Keratinocyte (primary cell): ENCODE measurements at places on chromosomes 2 and 18. TPM values are rescaled to one million over a fixed set of nuclear protein-coding genes. Genes with fewer than 3 reads are reported as not detected.

- no peak overlapping the region for H3K27ac ChIP-seq
- H3K4me1 ChIP-seq: peaks cover 19% of the 10 kb centered on the region
- DNase-seq: no peak
- no peaks in the 10 kb centered on the region for H3K36me3 ChIP-seq
- H3K27me3 ChIP-seq: peaks cover 24% of the 10 kb centered on the region
- no peak overlapping the region for H3K4me3 ChIP-seq
Observed at GRCh38 chr18:62329691-62330454, 4.8 kb downstream of the TNFRSF11A start.

DNA sequence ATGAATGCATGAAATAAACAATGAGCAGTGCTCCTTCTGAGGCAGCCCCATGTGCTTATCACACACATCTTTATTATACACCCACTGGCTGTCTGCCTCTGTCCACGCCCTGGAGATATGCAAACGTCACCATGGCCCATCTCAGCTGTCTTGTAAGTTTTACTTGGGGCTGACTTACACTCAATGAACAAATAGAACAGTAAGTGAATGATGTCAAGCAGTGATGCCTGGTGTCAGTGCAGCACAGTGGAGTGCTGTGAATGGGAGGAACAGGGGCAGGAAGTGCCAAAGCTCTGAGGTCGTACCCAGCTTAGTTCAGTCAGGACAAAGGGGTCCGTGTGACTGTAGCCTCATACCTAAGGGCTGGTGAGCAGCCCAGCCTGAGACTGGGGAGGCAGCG lies 659.5 kb upstream of the HS6ST1 start:
- no peak overlapping the region for H3K27ac ChIP-seq
- peaks cover 10% of the 10 kb centered on the region for H3K4me1 ChIP-seq

The KCNG2 gene
- not detected in 3 replicates for polyA plus RNA-seq

GRCh38 chr2:162166745-162167144 lies 14.7 kb upstream of the GCG start:
- no peaks in the 10 kb centered on the region for H3K4me1 ChIP-seq
- H3K36me3 ChIP-seq: no peaks in the 10 kb centered on the region
- H3K4me3 ChIP-seq: no peak overlapping the region
- H3K27ac ChIP-seq: no peak overlapping the region
- no peak for DNase-seq

GRCh38 chr2:120626566-120626965 lies 109.1 kb upstream of the GLI2 start:
- no peak overlapping the region for H3K4me3 ChIP-seq
- no peak overlapping the region for H3K27ac ChIP-seq
- H3K4me1 ChIP-seq: peaks cover 9% of the 10 kb centered on the region
- DNase-seq: no peak
- peaks cover 3% of the 10 kb centered on the region for H3K27me3 ChIP-seq

DNA sequence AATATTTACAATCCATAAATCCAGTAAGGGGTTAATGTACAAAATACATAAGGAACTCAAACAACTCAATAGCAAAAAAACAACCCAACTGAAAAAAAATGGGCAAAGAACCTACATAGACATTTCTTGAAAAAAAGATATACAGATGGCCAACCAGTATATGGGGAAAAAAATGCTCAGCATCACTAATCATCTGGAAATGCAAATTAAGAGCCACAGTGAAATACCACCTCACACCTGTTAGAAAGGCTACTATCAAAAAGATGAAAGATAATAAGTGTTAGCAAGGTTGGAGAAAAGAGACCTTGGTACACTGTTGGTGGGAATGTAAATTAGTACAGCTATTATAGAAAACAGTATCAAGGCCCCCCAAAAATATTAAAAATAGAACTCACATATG lies 14.6 kb downstream of the AP1S3 start:
- H3K27ac ChIP-seq: no peak overlapping the region
- peaks cover 2% of the 10 kb centered on the region for H3K36me3 ChIP-seq
- no peak for DNase-seq

- no peaks in the 10 kb centered on the region for H3K4me1 ChIP-seq
- no peak for DNase-seq
- no peaks in the 10 kb centered on the region for H3K36me3 ChIP-seq
- no peaks in the 10 kb centered on the region for H3K27me3 ChIP-seq
- no peak overlapping the region for H3K4me3 ChIP-seq
- H3K27ac ChIP-seq: no peak overlapping the region
Observed at GRCh38 chr2:219810895-219811294, 183.5 kb downstream of the SLC4A3 start.

- no peak overlapping the region for H3K27ac ChIP-seq
- H3K27me3 ChIP-seq: peaks cover 5% of the 10 kb centered on the region
- H3K4me3 ChIP-seq: no peak overlapping the region
- no peak for DNase-seq
Observed at GRCh38 chr2:181672255-181673008, 7.9 kb downstream of the NEUROD1 start.

The SERPINB2 gene
- 555 to 1,052 TPM (median 733 TPM) in 3 replicates for polyA plus RNA-seq

- no peak for DNase-seq
- H3K27ac ChIP-seq: no peak overlapping the region
- no peaks in the 10 kb centered on the region for H3K4me1 ChIP-seq
- no peaks in the 10 kb centered on the region for H3K36me3 ChIP-seq
Observed at GRCh38 chr2:11525762-11526161, 8.1 kb upstream of the GREB1 start.

The CYP26B1 gene
- polyA plus RNA-seq: 0.75 to 1.8 TPM (median 1.2 TPM) in 3 replicates

The UPP2 gene
- polyA plus RNA-seq: not detected in 3 replicates

GRCh38 chr2:240851078-240851991 lies 17.3 kb upstream of the AGXT start:
- H3K27ac ChIP-seq: no peak overlapping the region
- no peaks in the 10 kb centered on the region for H3K36me3 ChIP-seq
- DNase-seq: peak; percentile 19
- H3K4me3 ChIP-seq: no peak overlapping the region
- no peaks in the 10 kb centered on the region for H3K4me1 ChIP-seq
- H3K27me3 ChIP-seq: peaks cover 6% of the 10 kb centered on the region

GRCh38 chr2:15427987-15428386 lies 133.1 kb downstream of the NBAS start:
- H3K27me3 ChIP-seq: no peaks in the 10 kb centered on the region
- no peak overlapping the region for H3K4me3 ChIP-seq
- no peak for DNase-seq
- no peaks in the 10 kb centered on the region for H3K4me1 ChIP-seq
- peaks cover 3% of the 10 kb centered on the region for H3K36me3 ChIP-seq
- H3K27ac ChIP-seq: no peak overlapping the region

GRCh38 chr2:182330451-182331305 lies 96.2 kb downstream of the PDE1A start:
- H3K27me3 ChIP-seq: no peaks in the 10 kb centered on the region
- H3K4me1 ChIP-seq: no peaks in the 10 kb centered on the region
- DNase-seq: no peak
- no peak overlapping the region for H3K27ac ChIP-seq
- H3K4me3 ChIP-seq: no peak overlapping the region

DNA sequence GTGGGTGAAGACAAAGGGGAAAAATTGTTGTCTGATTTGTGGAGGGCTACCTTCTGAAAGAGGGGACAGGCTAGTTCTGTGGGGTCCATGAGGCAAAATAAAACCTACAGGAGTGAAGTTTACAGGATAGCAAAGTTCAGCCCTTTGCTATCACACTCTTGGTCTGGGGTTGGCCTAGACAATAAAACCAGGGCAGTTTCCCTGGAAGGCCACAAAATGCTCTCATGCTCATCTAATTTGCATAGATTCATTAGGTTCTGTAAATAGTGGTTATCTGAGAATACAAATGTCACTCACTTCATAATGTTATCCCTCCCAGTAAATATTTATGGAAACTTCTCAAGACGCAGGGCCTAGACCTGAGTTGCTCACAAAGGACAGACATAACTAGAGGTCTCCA lies 63.6 kb downstream of the INSIG2 start:
- no peak overlapping the region for H3K4me3 ChIP-seq
- no peak overlapping the region for H3K27ac ChIP-seq
- no peaks in the 10 kb centered on the region for H3K36me3 ChIP-seq
- H3K4me1 ChIP-seq: no peaks in the 10 kb centered on the region
- DNase-seq: no peak
- H3K27me3 ChIP-seq: no peaks in the 10 kb centered on the region

DNA sequence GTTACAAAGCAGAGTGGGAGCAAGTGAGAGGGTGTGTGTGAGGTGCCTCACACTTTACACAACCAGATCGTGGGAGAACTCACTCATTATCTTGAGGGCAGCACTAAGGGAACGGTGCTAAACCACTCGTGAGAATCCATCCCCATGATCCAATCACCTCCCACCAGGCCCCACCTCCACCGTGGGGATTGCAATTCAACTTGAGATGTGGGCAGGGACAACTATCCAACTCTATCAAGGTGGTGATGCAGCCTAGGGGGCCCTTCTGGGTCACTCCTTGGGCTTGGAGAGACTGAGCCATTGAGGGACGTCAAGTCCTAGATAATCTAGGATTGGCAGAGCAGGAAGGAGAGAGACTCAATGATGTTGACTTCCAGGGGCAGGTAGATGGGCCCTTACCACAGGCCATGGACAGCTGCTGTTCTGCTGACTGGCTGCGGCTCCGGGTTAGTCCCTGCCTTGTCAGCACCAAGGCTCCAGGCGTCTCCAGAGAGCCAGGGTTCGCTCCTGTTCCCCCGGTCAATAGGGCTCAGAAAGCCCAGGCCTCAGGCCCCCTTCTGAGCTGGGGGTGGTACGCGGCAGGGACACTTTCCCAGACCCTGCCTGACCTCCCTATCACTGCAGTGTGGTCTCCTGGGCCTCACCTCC lies 193.2 kb upstream of the HS6ST1 start:
- no peak for DNase-seq
- H3K27ac ChIP-seq: no peak overlapping the region
- no peaks in the 10 kb centered on the region for H3K36me3 ChIP-seq
- no peaks in the 10 kb centered on the region for H3K4me1 ChIP-seq

DNA sequence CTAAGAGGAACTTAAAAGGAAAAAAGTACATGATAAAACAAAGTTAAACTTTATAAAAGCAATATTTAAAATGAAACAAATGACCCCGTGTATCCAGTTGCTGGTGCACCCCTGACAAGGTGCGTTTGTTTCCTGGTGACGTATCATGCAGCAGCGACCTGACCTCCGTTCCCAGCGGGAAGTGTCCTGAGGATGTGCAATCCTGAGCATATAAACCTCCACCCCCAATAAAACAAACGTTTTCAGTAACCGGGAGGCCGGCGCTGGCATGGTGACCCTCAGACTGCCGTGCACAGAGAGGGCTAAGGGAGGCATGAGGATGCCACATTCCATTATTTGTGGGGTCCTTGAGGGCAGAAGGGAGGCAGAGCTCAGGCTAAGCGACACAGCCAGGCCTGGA lies 14.8 kb downstream of the SLC66A2 start:
- H3K4me3 ChIP-seq: no peak overlapping the region
- no peak overlapping the region for H3K27ac ChIP-seq
- no peak for DNase-seq
- no peaks in the 10 kb centered on the region for H3K27me3 ChIP-seq
- H3K4me1 ChIP-seq: peaks cover 3% of the 10 kb centered on the region

- no peak overlapping the region for H3K4me3 ChIP-seq
- H3K36me3 ChIP-seq: no peaks in the 10 kb centered on the region
- H3K27ac ChIP-seq: no peak overlapping the region
- peaks cover 13% of the 10 kb centered on the region for H3K4me1 ChIP-seq
- no peaks in the 10 kb centered on the region for H3K27me3 ChIP-seq
Observed at GRCh38 chr2:45700407-45701013, 49.0 kb downstream of the PRKCE start.

GRCh38 chr2:129708221-129708967 lies 271.1 kb upstream of the RAB6C start:
- H3K36me3 ChIP-seq: no peaks in the 10 kb centered on the region
- H3K4me1 ChIP-seq: no peaks in the 10 kb centered on the region
- no peak overlapping the region for H3K27ac ChIP-seq
- H3K27me3 ChIP-seq: no peaks in the 10 kb centered on the region

DNA sequence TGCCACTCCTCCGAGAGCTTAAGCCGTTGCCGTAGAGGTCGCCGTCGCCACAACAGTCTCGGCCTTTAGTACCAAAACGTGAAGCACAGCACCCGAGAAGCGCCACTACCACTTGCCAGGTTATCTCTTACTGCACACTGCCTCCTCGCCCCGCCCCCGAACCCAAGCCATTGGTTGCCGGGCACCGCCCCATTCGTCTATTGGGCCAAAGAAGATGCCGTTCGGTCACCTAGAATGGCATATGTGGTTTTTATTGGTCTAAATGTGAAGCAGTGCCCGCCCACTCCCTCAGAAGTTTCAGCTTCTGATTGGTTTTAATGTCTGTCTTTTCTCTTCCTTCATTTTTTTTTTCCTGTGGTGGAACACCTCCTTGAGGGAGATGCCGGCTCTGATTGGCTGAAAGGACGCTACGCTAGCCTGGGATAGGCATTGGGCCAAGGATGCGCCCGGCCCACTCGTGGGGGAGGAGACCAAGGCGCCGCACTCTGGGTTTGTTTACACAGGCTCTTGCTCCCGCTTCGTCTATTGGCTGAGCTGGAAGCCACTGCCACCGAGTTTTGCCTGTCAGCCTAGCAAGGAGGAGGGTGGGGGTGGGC lies at the start of gene PAIP2B:
PAIP2B (minus strand) TSS at position 139 of the 596 bp plus-strand sequence. CDS start 24,514 bp downstream, outside the sequence.
- peaks cover 6% of the 10 kb centered on the region for H3K4me1 ChIP-seq
- H3K4me3 ChIP-seq: peak within 1 kb of the TSS; percentile 68
- H3K27ac ChIP-seq: peak within 1 kb of the TSS; percentile 25
- H3K27me3 ChIP-seq: no peaks in the 10 kb centered on the region
- H3K36me3 ChIP-seq: no peaks in the 10 kb centered on the region

DNA sequence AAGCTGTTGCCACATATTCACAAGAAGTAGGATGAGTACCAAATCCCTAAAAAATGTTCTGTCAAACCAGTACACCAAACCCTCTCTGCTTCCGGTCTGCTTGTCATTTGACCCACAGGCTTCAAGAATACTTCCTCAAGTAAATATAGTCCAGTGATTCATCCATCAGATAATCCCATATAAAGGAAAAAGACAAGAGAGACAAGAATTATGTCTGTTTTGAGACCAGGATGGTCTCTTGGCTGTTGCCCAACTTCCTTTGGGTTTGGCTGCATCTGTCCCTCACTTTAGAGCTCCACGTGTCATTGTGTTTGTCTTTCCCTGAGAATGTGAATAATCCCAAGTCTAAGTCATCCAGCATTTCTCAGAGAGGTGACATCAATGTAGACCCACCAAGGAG lies 91.5 kb upstream of the NRP2 start:
- no peak overlapping the region for H3K4me3 ChIP-seq
- no peak for DNase-seq
- H3K4me1 ChIP-seq: no peaks in the 10 kb centered on the region

- no peak for DNase-seq
- H3K36me3 ChIP-seq: no peaks in the 10 kb centered on the region
- H3K27ac ChIP-seq: no peak within 1 kb of the TSS
- H3K27me3 ChIP-seq: peaks cover 8% of the 10 kb centered on the region
- H3K4me1 ChIP-seq: no peaks in the 10 kb centered on the region
Observed at GRCh38 chr2:126655500-126656430, at the start of gene GYPC. GYPC (plus strand) TSS chr2:126656158; CDS start chr2:126656264, 106 bp downstream.

The DSC3 gene
- 92.5 to 116 TPM (median 103 TPM) in 3 replicates for polyA plus RNA-seq

GRCh38 chr18:56851774-56852173 lies 200.6 kb downstream of the WDR7 start:
- no peaks in the 10 kb centered on the region for H3K27me3 ChIP-seq
- no peak for DNase-seq
- H3K36me3 ChIP-seq: no peaks in the 10 kb centered on the region
- no peaks in the 10 kb centered on the region for H3K4me1 ChIP-seq
